Inflammatory macrophage (primary cell): ENCODE measurements at places on chromosomes 12 and 14.

DNA sequence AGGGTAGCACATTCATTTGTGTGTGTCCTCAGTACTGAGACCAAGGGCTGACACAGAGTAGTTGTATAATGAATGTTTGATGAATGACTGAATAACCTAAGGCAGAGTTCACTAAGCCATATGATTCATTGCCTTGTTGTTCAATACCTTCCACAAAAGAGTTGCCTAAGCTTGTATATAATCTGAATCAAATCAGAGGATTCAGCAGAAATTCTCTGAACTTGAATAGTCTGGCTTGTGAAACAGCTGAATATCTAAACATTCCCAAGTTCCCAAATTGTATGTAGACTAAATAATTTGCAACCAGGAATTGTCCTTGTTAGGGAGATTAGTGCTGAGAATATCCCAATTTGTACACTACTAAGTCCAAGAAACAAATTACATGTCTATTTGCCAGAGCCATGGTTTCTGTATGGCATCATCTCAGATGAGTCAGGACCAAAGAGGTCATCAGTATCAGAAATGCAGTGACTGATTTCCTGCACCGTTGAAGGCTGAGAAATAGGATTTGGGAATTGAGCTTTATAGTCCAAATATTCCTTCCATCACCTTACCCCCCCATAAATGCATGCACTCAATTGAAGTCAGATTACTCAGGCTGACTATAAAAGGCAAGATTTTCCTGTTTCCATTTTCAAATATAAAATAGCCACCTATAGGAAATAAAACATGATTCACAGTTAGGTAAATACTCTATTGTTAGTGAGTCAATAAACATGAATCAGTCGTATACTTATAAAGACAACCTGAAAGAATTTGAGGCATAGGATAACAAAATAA is 168.7 kb downstream of the PHLDA1 start:
- no peak for DNase-seq

GRCh38 chr14:34749408-34749807 is 35.0 kb upstream of the CFL2 start:
- DNase-seq = no peak

GRCh38 chr12:12819221-12819620 is 6.1 kb downstream of the DDX47 start:
- no peak for DNase-seq

DNA sequence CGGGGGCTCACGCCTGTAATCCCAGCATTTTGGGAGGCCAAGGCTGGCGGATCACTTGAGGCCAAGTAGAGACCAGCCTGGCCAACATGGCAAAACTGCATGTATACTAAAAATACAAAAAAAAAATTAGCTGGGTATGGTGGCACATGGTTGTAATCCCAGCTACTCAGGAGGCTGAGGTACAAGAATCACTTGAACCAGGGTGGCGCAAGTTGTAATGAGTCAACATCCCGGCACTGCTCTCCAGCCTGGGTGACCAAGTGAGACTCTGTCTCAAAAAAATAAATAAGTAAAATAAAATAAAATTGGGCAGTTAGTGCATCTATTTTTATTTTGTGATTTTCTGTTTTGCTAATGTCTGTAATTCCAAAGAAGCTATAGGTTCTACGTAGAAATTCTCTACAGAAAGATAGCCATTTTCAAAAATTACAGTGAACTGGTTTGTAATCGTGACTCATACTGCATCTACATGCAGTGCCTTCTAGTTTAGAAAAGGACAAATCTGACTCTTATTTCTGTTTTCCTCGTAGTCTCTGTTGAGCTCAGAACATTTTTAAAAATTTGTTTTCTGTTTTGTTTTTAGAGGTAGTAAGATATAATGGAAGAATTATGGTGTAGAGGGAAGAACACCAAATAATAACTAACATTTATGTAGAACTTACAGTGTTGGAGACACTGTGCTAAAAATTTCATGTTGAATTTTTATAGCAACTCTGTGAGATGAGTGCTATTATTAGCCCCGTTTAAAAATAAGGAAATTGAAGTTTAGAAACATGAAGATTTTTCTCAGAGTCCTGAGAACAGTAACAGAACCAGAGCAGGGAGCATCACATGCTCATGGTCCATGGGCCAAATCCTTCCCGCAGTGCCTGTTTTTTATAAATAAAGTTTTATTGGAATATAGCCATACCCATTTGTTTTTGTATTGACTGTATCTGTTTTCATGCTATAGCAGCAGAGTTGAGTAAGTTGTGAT is 201.2 kb downstream of the SYNE2 start:
- no peak for DNase-seq

DNA sequence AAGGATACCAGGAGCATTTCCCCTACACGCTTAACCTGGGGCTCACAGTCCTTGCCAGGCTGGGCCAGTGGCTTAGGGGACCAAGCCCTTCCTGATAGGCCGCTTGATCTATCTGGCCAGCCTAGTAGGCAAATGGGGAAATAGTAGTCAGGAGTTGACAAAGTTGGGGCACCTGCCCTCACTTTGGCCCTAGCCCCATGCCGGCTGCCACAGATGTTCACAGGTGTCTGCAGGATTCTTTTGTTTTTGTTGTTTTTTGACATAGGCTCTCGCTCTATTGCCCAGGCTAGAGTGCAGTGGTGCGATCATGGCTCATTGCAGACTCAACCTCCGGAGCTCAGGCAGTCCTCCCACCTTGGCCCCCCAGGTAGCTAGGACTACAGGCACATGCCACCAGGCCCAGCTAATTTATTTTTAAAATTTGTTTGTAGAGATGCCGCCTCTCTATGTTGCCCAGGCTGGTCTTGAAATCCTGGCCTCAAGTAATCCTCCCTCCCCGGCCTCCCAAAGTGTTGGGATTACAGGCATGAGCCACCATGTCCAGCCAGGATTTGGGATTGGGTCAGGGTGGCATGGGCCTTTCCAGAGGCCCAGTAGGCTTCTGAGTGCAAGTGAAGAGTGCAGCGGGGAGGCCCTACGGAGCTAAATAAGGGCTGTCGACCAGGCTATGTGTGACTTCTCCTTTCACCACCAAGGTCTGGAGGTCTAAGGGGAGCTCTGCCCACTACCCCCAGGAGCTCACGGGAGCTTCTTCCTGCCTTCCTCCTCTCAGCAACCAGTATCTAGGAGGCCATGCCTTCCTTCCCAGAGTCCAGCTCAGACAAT is 15.5 kb upstream of the HDAC7 start:
- no peak for DNase-seq

GRCh38 chr14:61102549-61103466 is 121.8 kb downstream of the SLC38A6 start:
- DNase-seq = no peak

DNA sequence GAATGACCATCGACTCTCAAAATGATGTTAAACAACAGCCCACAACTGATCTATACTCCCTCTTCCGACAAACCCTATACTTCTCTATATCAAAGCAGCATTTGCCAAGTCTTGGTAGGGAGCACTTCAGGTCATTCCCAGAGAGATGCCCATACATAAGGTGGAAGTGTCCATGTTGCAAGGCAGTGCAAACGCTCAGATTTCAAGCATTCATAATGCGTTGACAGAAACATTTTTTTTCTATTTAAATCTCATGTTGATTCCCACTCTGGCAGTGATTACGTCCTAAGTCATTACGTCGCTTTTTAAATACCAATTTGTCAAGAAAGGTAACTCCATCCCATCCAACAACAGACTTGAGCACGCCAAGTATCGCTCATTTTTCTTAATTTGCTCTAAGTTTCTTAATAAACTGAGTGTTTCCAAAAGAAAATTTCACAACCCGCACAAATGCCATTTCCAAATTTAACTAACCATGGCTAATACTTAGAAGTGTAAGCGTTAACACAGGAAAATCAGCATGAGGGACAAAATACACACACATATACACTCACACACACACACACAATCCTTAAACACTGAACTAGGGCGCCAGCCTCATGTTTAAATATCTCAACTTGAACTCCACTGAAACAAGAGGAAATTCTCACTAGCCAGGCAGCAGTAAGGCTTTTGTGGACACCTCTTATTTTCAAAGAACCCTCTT is 1.1 kb downstream of the GXYLT1 start:
- DNase-seq = peak; percentile 30

DNA sequence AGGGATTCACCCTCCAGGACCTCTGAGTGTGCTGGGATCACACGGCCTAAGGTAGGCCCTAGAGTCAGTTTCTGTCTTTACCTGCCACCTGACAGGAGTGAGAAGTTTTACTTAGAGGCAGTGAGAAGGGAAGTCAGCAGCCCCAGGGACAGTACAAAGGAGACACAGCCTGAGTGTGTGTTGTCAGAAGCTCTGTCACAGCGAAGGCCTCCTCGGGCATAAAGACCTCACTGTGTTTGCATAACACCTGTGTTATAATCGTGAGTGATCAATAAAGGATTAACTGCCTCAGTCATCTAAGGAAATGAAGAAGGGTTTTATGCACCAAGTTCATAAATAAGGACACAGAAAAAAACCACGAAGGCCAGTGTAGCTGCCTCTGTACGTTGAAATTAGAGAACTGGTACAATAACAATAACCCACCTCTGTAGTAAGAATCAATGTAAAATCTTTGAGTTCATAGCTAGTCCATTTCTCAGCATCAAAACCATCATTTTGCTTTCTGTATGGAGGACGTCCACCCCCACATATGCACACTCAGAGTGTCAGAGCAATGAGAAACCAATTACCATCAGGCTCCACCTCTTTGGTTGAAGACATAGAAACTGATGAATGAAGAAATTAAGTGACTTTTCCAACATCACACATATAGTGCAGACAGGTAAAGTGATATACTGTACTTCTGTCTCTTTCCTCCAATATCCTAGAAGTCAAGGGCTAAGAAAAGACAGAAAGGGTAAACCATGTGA is 159.3 kb downstream of the DAD1 start:
- DNase-seq = no peak

DNA sequence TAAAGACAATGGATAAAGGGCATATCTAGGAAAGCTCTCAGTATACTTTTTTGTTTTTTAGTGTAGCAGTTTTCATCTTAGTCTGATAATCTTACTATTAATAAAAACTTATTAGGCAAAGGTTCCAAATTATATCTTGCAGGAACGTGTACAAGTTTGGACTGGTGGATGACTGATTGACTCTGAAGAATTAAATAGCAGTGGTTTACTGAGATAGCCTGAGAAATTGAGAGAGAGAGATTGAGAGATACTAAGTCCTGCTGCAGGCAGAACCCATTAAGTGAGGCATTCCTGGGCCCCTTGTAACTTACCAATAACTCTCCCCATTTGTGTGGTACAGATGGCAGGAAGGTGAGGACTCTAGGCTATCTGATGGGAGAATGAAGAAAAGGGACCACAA is 80.2 kb upstream of the SLC38A2 start:
- no peak for DNase-seq

GRCh38 chr14:102182190-102182589 is 42.5 kb downstream of the WDR20 start:
- DNase-seq = peak; percentile 33

DNA sequence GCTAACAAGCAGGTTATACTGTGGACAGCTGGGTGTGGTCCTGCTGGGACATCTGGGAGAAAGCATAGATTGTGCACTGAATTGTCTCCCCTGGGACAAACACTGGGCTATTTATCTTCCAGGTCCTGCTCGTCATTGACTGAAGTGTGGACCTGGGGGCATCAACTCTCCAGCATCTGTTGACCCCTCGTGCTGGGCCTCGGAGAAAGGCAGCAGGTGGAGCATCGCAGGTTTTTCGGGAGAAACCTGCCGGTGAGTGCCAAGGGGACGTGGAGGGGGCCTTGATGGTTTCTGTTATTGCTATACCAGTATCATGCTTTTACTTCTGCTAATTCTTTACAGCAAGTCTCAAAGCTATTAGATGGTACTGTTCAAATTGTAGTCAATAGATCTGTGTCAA is 81.3 kb downstream of the CPSF2 start:
- no peak for DNase-seq

GRCh38 chr12:4855121-4855924 is 54.4 kb upstream of the KCNA1 start:
- DNase-seq = peak; percentile 76

- no peak for DNase-seq
Measured at GRCh38 chr12:100031836-100032235, 47.1 kb upstream of the ANKS1B start.

DNA sequence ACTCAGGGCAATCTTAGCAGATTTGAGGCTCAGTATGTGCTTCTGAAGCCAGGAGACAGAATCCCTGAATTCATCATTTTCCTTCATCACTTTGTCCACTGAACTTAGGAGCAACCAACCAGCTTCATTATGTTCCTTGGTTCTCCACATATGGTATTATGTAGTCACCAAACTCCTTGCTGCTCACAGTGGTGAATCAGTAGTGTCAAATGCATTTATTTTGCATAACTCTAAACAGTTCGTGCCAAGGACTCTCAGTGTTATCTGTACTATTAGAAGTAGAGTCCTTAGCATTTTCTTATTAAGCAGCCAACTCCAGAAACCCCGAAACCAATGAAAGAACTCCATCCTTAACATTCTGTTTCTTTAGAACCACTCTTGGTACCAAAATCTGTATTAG is 466.9 kb upstream of the RGS6 start:
- DNase-seq = no peak

DNA sequence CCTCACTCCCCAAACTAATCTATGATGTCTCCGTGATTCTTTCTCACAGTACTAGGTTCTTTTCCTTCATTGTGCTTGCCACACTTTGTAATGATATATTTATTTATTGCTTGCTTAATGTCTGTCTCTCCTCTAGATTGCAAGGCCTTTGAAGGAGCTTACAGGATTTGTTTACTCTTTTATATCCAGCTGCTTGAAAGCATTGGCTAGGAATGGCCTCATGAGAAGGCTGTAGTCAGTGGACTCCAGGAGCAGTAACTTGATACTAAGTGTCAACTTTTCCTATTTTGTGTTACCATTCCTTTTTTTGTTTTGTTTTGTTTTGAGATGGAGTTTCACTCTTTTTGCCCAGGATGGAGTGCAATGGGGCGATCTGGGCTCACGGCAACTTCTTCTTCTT is 7.3 kb upstream of the FAM234B start:
- DNase-seq = no peak

- DNase-seq = no peak
Measured at GRCh38 chr14:100771121-100771800, 44.6 kb downstream of the DLK1 start.

DNA sequence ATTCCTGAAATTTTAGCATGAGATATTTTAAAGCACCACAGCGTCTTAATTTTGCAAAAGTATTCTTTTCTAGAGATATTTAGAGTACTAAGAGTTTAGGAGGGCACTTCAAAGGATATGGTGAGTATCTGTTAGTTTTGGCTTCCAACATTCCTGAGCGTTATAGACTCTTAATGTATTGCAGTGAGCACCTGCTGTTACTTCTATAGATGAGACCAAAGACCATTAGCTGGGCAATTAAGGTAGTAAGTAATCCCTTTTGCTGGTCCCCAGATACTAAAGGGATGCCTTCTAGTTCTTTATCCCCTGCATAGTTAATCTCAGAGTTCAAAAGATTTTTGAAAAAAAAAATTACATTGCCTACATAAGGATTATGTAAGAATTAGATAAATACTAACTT is 975.6 kb downstream of the GALC start:
- no peak for DNase-seq

DNA sequence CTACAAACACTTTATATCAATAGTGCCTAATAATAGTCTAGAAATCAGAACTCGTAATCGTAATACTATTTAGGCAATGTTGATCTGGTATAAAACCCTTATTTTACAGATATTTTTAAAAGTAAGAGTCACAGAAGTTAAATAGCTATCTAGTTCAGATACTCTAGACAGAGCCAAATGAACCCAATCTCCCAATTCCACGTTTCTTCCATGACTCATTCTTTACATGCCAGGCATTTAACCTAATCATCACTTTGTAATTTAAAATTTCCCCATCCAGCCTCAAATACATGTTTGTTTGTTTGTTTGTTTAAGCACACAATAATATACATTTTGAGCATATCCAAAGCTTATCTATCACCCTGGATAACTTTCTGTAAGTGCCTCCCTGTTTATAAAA is 36.4 kb upstream of the GARIN6 start:
- DNase-seq = no peak

- no peak for DNase-seq
Measured at GRCh38 chr12:26870491-26871419, 37.8 kb upstream of the ITPR2 start.
